NCI-H187 treated with DMSO at 0.1 percent for 48 hours (cell line): ENCODE measurements at places on chromosomes 3 and 15.

DNA sequence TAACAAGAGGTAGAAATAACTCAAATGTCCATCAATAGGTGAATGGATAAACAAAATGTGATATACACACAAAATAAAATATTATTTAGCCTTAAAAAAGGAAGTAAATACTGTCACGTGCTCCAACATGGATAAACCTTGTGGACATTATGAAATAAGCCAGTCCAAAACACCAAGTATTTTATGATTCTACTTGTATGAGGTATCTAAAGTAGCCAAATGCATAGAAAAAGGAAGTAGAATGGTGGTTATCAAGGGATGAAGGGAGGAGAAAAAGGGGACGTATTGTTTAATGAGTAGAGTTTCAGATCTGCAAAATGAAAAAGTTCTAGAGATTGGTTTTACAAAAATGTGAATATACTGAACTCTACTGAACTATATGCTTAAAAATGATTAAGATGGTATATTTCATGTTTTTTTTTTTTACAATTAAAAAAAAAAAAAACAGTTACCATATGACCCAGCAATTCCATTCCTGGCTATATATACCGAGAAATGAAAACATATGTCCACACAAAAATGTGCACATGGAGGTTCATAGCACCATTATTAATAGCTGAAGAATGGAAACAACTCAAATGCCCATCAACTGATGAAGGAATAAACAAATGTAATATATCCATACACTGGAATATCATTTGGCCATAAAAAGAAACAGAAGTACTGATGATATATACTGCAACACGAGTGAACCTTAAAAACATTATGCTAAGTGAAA lies 29.1 kb upstream of the MAP6D1 start:
- DNase-seq = no peak

DNA sequence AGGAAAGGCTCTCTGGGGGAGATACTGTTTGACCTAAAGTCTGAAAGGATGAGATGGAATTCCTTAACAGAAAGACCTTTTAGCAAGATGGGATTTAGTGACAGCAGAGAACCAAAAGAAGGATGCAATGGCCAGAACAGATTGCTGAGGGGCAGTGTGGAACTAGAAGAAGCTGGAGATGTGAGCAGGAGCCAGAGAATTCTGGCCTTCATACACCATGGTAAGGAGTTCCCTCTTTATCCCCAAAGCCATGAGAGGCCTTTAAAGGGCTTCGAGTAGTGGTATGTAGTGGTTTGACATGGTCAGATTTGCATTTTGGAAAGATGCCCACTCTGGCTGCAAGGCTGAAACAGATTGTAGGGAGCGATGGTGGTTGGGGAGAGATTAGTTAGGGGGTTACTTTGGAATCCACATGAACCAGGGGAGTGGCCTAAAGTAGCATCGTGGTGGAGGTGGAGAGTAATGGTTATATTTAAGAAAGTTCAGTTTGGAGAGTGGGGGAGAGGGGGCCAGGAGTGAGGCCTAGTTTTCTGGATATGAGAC lies 34.0 kb upstream of the NPHP3 start:
- no peak for DNase-seq

DNA sequence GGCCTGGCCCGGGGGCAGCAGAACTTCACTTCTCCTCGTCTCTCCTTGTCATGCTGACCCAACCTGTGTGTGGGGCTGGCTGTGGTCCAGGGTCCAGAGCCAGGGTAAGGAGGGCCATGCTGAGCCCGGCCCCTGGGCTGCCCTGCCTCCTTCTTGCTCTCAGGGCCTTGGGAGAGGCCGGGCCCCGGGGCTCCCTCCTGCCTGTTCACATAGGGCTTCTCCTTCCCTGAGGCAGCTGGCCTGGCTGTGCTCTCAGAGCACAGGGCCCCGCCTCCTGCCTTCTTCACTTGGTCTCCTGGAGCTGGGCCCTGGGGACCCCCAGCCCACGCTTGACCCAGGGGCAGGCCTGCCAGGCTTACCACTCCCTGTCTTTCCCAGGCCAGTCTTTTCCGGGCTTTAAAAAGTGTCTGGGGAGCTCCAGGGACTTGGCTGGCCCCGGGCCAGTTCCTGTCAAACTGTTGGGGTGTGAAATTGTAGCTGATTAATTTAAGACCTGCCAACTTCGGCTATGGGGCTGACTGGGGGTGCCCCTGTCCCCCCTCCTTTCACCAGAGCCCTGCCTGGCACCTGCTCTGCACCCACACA lies 11.8 kb downstream of the PLXNA1 start:
- DNase-seq = no peak

DNA sequence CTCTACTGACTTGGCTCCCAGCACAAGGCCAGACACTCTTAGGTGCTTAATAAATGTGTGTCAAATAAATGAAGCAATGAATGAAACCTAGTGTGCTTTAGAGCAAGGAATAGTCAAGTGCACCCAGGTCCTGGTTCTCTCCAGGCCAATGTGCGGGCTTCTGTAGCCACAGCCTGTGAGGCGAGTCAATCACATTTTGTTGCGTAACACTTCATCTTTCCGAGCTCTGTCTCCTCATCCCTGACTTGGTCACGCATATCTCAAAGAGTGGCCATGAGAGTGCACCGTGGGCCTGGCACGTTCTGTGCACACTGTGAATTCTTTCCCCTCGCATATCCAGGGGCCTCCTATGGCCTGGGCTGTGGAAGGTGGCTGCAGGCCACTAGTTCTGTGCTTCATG lies 11.4 kb upstream of the SH3GL3 start:
- no peak for DNase-seq

GRCh38 chr3:58994746-58995330 lies 55.0 kb downstream of the CFAP20DC start:
- no peak for DNase-seq
